ENCODE measurements at places on chromosomes 2 and 18.

- DNase-seq: no peak
These were observed 237.7 kb downstream of the EIPR1 start for GRCh38 chr2:3139906-3140305.

DNA sequence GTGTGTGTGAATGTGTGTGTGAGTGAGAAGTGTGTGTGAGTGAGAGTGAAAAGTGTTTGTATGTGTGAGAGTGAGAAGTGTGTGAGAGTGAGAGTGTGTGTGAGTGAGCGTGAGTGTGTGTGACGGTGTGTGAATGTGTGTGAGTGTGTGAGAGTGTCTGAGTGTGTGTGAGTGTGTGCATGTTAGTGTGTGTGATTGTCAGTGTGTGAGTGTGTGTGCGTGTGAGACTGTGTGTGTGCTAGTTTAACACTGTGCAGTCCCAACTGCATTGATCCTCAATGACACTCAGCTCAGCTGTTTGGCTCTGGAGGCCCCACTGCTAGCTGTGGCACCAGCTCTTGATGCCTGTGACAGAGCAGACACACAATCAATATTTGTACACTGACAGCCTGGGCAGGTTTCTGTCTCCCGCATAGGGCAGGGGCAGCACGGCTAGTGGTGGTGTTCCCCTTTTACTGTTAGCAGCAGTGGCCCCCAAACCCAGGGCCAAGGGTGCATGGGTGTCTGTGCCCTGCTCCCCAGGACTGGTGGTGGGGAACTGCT is 135.0 kb downstream of the INHBB start:
- no peak for DNase-seq

- no peak for DNase-seq
These were observed 16.9 kb downstream of the WNT10A start for GRCh38 chr2:218897394-218898108.

GRCh38 chr2:11998218-11998617 is 251.8 kb downstream of the LPIN1 start:
- DNase-seq: no peak

GRCh38 chr2:224444021-224444420 is 42.1 kb upstream of the FAM124B start:
- no peak for DNase-seq

DNA sequence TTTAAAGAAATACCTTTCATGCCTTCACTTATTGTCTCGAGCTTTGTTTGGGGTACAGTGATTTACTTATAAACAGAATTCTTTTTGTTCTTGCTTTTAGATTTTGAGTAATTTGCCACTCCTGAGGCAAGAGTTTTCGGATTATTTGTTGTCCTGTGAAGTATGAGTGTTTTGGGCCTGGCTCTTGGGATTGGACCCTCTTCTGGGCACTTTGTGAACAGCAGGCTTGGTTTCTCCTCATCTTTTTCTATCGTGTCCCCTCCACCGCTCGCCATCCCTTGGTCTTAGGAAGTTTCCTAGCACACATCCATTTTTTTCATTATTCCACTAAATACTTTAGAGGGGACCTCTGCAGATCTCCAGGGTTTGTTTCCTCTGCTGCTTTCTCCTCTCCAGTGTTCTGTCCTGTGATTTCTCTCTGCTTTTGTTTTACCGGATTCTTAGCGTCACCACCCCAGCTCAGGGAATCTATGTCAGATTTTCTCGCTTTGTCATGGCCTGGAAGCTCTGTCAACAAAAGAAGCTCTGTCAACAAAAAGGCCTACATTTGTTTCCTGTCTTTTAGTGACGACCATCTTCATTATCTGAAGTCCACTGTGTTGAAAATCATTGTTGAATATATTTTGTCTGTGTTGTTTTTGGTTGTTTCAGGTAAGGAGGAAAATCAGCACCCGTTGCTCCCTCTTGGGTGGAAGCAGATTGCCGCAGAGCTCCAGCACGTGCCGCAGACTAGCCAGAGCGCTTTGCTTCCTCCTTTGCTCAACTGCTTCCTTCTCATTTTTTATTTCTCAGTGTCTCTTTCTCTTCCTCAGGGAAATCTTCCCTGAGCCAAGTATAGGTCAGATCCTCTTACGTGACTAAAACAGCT is 27.8 kb downstream of the ANKRD62 start:
- no peak for DNase-seq

DNA sequence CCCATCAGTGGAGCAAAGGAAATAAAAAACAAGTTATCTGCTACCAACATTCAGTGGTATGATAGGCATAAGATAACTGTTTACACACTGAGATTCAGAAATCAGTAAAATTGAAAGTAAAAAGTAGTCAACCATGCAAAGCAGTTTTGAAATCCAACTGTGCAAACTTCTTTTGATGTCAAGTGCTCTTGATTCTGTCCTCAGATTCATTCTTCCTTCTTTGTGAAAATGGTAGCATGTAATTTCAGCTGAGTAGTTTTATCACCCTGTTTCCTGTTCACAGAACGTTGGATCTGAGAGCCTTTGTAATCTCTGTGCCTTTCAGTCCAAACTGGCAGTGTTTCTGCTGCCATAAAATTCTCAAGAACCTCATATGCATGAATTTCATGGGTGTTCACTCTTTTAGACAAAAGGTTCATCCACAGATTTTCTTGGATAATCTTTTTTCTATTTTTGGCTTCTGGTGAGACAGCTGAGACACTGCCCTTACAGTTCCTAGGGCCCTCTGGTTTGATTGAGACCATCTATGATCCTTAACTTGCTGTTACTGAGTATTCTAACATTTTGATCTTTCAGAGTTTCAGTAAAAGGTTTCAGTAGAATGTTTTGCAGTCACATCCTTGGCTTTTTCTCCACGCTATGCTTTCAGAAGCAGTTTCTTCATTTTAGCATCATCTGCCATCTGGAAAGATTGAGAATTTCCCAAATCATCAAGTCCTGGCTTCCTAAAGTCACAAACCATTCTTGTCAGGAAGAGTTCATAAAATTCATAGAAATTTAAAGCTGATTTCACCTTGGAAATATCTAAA is 272.3 kb upstream of the EPHA4 start:
- no peak for DNase-seq

Data from NCI-H1105 (cell line).